ENCODE measurements at places on chromosomes 7 and 10.

DNA sequence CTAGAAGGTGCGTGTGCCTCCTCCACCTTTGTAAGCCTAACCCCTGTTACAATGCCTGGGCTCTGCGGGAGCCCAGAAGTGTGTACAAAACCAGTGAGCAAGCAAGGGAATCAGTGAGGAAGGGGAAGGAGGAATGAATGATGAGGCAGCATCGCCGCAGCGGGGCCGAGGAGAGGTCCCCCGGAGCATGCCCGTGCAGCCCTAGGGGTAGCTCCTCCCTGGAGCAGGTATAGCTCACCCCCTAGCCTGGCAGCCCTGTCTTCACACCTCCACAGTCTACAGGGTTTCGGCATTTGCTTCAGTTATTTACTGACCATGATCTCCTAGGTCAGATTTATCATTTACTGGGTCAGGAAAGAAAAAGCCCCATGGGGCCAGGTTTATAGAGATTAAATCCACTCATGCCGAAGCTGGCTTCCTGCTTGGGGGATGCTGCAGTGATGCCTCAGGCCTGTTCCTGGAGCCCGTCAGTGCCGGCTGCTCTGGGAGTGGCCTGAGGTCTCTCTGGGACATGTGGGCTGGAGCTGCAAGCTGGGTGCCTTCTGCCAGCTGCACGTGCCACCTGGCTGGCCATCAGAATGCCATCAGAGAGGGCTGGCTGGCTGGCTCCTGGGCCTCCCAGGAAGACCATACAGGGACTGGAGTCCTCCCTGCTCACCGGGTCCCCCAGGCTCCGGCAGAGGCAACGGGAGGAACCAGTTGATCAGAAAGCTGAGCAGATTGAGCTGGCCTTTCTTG lies 138.9 kb downstream of the GRK5 start:
- no peak for DNase-seq

DNA sequence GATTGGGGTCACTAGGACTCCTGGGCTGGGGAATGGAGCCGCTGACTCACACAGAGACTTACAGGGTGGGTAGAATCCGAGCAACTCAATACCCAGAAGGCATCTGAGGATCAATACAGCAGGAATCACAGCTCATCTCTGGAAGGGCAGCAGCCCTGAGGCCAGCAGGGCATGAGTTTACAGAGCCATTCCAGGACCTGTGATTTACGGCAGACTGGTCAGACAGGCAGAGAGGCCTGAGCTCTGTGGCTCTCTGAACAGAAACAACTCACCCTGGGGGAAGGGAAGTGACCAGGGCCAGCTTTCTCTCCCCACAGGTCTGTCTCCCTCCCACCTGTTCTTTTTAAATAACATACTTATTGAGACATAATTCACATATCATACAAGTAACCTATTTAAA lies 88.2 kb upstream of the CXCL12 start:
- DNase-seq, result no peak

DNA sequence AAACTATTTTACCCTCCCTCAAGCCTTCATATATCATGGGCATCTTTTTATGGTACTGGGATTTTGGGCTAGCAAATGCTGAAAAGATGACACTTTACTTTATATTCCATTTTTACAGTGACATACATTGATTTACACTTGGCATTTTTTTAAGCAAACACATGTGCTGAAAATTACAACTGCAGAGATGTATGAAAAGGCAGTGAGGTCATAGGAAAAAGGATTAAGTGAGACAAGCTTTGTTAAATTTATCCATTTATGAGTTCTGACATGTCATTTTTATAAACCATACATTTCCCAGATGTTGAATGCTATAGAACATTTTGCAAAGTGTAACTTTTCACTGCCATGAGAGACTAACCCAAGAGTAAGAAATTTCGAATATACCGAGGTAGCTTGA lies 68.8 kb upstream of the RSU1 start:
- DNase-seq, result no peak

- no peak for DNase-seq
Observed at GRCh38 chr7:151411551-151411950, 1.7 kb upstream of the WDR86 start.

DNA sequence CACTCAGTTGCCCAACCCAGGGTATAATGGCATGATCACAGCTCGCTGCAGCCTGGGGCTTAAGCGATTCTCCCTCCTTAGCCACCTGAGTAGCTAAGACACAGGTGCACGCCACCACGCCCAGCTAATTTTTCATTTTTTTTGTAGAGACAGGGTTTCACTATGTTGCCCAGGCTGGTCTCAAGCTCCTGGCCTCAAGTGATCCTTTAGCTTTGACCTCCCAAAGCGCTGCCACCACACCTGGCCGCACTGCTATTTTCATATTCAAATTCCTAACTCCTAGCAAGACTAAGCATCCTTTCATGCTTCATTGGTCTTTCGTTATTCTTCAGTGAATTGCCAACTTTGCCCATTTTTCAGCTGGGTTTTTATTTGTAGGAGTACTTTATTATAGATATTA lies 30.4 kb upstream of the DAGLB start:
- DNase-seq, result no peak

DNA sequence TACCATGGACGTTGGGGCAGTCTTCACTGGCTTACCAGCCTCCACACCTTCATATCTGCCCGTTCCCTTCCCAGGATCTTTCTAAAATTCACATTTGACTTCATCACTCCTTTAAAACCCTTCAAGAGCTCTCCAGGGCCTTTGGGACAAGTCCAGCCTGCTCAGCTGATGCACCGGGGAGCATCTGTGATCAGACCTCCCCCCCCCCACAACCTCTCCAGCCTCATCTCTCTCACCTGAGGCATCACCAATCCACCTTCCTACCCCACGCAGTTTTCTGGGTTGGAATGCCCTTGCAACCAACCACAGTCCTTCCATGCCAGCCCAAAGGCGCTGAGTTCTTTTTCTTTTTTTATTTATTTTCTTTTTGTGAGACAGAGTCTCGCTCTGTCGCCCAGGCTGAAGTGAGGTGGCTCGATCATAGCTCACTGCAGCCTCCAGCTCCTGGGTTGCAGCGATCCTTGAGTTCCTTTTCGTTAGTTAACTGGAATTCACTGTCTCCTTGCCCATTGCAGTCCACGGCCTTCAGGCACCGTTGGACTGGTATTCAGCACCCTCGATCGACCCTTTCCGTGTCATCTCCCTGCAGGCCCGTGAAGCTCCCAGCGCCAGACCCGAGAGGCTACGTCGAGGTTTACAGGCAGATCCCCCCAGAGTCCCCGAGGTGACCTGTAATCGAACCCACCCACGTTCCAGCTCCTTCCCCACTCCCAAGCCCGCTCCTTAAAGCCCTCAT lies 654 bp downstream of the ALKBH4 start:
- DNase-seq, result no peak

DNA sequence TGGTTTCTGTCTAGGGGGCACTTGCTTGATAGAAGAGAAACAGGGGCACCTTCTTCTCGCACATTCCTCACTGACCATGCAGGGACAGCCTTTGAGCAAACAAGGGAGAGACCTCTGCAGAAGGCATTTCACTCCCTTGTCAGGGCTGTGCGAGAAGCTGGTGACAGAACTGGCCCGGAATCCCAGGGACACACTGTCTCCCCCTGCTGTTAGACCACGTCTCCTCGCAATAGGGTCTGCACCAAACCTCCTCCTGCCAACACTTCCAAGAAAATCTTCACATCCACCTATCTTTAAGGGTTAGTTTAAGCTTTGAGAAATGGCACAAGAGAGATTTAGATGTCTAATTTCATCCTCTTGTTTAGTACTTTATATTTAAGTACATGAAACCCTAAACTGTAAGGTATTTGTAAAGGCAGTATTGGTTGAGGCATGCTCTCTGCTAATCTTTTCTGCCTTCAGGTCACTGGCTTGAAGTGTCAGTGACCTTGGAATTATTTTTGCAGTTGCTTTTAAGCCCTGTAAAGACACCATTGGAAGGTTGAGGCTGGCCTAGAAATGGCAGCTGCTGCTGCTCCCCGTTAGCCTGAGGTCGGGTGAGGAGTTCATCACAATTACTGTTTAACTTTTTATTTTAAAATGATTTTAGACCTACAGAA lies 37.0 kb downstream of the RBM20 start:
- DNase-seq, result peak; percentile 64

DNA sequence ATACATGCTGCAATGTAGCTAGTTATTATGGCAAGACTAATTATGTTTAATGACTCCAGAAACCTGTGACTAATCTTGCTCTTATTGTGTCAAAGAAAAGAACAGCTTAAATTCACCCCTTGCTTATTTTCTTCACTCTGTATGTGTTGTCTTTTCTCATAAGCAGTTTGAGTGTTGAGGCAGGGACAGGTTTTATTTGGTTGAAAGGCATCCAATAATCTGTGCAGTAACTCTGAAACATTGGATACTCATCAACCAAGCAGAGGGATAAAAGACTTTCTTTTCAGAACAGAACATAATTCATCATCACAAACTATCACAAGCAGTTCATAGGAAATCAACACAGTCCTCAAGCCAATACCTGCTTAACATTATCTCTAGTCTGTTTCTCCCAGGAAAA lies 797.6 kb upstream of the MBL2 start:
- DNase-seq, result no peak

Measured in activated effector memory CD4-positive, alpha-beta T cell treated with anti-CD3 and anti-CD28 coated beads, Interleukin-2, amount 50 U/mL, for 16 hours (primary cell).